SK-MEL-5 (cell line): ENCODE measurements at places on chromosomes 2 and 18. TPM values are rescaled to one million over a fixed set of nuclear protein-coding genes. Genes with fewer than 3 reads are reported as not detected.
A peak's percentile ranks its signal among the peaks of the same experiment; 100 is the strongest.

DNA sequence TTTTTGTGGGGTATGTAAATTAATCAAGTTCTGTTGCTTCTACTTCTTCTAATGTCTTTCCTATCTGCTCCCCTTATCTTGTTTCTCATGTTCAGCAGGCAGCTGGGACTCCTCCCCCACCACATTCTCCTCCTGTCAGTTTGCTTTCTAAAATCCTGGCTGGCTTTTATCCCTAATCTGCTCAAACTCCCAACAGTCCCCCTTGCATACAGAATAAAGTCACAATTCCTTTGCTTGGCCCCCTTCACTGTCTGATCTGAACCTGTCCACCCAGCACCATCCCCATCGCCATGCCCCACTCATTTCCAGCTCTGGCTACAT, 2.2 kb downstream of the CFAP221 start:
- DNase-seq = no peak

DNA sequence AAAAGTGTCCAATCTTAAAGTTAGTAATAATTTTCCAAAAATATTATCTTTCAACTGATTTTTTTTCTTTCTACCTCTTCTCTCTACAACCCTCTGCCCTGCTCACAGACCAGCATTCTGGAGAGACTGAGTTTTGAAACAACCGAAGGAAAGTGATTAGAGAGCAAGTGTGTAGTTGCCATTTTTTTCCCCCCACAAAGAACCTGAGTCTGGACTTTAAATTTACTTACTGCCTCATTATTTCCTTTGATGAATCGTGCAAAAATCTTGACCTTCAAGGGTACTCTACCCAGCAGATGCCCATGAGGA, 63.4 kb upstream of the NEUROD1 start:
- DNase-seq = no peak

- DNase-seq = no peak
Measured at GRCh38 chr18:63981719-63982118, 11.8 kb downstream of the SERPINB8 start.

DNA sequence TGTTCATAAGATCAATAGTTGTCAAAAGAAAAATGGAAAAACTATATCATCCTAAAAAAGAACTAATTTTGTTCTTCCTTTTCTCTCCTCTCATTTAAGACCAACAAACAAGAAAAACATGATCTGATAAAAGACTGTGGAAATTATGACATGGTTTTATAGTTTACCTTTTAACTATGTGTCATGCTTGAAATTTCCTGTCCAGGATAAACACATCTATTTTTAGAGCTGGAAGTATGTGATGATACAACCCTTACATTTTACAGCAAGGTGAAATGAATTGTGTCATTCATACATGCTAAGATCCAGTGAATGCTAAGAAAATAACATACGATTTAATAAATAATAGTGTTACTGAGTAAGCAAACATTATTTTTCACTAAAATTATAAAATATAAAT, 89.9 kb downstream of the GULP1 start:
- DNase-seq = no peak

- DNase-seq = no peak
Measured at GRCh38 chr18:22560275-22560610, 142.5 kb upstream of the CTAGE1 start.

- DNase-seq = peak; percentile 2
Measured at GRCh38 chr18:67540559-67540958, 24.0 kb upstream of the DSEL start.

DNA sequence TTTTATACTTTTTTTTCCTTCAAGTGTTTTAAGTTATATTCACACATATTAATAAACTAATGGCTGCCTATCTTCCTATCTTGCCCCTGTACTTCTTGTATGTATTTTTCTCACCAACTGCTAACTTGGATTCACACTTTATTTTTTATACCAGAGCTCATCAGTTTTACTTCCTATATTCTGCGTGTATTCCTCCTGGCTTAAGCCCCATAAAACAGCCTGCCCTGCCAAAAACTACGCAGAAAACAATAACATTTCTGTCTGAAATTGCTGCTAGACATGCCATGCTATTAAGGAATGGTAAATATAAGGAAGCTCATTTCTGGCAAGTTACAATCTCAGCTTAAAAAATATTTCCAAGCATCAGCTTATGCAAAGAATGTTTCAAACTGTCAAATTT, 172.3 kb downstream of the UBE2E3 start:
- peak; percentile 59 for DNase-seq

- DNase-seq = no peak
Measured at GRCh38 chr2:150640039-150640438, 152.6 kb upstream of the RND3 start.

DNA sequence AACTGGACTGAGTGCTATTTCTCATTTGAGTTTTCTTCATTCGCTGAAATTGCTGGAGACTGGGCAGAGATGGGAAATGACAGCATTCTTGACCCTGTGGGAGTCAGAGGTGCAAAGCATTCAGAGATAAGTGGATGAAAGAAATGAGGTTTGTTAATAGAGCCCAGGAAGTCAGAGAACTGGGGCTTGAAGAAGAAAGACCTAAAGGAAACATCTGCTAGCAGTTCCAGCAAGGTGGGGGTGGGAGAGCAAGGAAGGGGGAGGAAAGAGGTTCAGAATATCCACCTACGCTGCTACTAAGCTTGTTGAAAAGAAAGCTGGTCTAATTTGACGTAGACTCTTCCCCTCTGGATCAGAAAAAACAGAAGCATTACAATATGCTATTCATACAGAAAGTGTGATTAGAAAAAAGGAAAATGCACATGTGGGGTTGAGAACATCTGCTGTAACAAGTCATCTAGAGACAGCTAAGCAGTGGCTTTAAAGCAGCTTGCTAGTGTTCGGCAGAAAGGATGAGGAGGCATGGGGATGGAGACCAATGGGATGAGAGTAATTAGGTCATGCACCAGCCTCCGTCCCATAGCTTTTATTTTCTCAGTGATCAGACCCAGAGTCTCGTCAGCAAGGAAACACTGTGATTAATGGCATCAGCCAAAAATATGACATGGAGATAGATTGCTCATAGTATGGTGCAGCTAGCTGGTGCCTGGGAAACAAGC, 29.7 kb downstream of the NAB1 start:
- no peak for DNase-seq

DNA sequence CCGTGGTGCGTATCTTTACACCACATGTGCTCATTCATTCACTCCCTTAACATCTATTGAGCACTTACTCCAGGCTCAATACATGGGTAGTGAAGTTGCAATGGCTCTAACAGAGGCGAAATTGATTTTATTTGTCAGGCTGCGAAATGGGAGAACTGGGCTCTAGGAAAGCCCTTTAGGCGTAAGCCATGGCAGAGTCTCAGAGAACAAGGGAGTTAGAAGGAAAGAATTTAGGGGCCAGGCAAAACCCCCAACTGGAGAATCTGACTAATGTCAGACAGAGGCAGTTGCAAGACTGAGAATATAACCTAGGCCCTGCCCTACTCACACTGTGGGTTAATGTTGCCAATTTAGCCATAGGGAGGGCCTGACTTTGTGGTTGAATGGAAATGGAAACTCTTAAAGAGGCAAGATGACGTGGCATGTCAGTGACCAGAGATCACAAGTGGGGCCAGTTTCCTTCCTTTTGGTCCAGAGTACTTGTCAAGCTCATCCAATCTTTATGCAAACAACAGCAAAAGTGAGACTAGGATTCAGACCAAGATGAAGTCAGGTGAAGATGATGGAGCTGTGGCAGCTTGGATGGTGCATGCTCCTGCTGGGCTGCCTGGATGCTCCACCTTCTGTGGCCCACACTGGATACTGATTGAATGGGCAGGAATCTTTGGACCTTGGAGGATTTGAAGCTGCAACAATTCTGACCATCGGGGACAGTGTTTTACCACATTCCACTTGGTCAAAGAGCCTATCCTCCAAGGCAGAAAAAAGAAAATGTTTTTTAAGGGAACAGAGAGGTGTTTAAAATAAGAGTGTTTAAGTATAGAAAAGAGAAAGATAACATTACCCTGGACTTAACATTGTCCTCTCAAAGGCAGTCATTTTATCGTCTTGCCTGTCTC, 92.2 kb downstream of the CAPN13 start:
- DNase-seq = no peak

GRCh38 chr18:77984178-77984577, 734.5 kb downstream of the GALR1 start:
- DNase-seq = no peak

- no peak for DNase-seq
Measured at GRCh38 chr2:204900487-204900886, 355.2 kb downstream of the PARD3B start.

- no peak for DNase-seq
Measured at GRCh38 chr2:58514252-58514651, 273.1 kb upstream of the FANCL start.

GRCh38 chr2:19072161-19072560, 286.3 kb downstream of the OSR1 start:
- DNase-seq = no peak

DNA sequence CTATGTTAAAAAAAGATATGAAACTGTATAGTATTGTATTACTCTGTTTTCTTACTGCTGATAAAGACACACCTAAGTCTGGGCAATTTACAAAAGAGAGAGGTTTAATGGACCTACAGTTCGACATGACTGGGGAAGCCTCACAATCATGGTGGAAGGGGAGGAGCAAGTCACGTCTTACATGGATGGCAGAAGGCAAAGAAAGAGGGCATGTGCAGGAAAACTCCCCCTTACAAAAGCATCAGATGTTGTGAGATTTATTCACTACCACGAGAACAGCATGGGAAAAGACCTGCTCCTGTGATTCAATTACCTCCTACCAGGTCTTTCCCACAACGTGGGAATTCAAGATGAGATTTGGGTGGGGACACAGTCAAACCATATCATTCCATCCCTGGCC, 57.0 kb downstream of the NCOA1 start:
- no peak for DNase-seq

GRCh38 chr2:144560251-144560650, 40.3 kb upstream of the ZEB2 start:
- DNase-seq = no peak

GRCh38 chr2:217195016-217195415, 335.2 kb upstream of the TNP1 start:
- DNase-seq = no peak

GRCh38 chr2:42809819-42810120, 17.4 kb upstream of the HAAO start:
- DNase-seq = peak; percentile 77

- DNase-seq = no peak
Measured at GRCh38 chr2:236527159-236527630, 42.4 kb upstream of the ACKR3 start.

DNA sequence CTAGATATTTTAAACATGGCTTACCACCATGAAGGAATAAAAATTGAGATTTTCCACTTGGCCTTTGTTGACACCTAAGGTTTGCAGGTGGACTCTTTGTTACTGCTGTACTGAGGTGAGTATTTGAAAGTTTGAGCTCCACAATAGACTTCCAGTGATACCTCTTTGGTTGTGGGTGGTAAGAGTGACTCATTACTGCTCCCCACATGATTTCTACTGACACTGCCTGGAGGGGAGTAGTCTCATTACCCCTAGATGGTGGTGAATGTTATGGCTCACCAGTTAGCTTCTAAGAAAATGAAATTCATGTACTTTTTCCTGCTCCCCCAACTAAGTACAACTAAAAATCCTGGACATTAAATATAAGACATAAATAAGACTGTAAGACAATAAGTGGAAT, 1183.1 kb upstream of the TMEFF2 start:
- DNase-seq = no peak

DNA sequence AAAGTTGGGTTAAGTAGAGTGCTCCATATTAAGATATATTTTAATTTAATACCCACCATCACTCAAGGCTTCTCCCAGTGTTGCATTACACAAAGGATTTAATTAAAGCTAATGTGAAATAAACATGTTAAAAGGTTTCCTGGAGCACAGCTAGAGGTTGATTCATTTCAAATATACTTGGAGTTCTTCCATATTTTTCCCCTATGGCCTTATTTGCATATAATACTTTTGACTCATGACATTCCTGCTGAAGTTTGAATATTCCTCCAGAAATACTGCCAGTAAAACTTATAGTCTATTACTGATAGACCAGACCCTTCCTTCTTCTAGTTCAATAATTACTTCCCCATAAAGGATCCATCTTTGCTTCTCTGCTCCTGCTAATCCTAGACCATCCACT, 227.5 kb downstream of the GULP1 start:
- DNase-seq = no peak

GRCh38 chr2:51291762-51292551, 260.0 kb upstream of the NRXN1 start:
- no peak for DNase-seq

DNA sequence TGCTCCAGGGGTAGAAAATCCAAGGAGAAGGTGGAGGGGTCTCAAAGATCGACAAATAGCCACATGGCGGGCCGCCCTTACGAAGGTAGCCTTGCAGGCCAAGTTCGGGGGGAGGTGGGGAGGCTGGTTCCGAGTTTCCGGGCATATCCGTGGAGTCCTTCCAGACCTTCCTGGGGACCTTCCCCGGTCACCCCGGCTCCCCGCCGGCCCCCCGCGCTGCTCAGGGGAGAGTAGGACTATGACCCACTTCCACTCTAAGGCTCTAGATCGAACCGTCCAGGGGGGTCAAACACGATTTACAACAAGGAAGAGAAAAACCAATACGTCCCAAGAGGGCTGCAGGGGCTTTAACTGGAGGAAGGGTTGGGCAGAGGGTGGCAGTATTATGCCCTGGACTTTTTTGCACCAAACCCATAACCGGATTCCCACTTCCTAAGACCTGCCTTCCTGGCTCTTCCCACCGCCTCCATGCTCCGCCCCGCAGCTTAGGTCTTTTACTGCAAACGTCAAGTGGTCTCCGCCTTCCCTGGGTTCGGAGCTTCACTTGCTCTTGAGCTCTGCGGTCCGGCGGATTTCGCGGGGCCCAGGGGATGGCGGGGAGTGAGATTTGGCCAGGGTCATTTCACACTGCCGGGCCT, 779 bp upstream of the LYPD6 start:
- peak; percentile 59 for DNase-seq

DNA sequence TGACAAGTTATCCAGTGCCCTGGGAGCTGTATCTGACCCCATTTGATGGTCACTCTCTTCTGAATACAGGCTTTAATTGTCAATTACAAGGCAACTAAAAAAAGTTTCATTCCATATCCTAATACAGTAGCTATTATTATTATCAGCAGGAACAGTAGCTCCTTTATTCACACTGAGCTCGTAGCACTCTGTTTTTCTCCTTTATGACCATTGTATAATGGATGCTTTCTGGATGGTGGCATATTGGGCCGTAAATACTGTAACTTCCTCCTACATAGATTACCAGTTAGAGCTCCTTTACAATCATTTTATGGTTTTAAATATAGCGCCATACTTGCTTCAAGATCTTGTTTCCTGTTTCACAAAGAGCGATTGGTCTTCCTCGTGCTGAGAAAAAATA, 1040.3 kb downstream of the TSN start:
- DNase-seq = peak; percentile 40

The KIAA2012 gene
- not detected in 2 replicates for total RNA-seq

The INHBB gene
- not detected in 2 replicates for total RNA-seq

The SESTD1 gene
- total RNA-seq = 14.3 and 26.0 TPM in 2 replicates

The MCM6 gene
- total RNA-seq = 18.1 and 20.5 TPM in 2 replicates

The RNF152 gene
- 6.6 and 9.6 TPM in 2 replicates for total RNA-seq

The M1AP gene
- 0.08 and 0.21 TPM in 2 replicates for total RNA-seq

The MEP1B gene
- total RNA-seq = not detected in 2 replicates

The POLR1B gene
- 30.8 and 32.0 TPM in 2 replicates for total RNA-seq

The CUL3 gene
- total RNA-seq = 52.9 and 61.2 TPM in 2 replicates

The GKN1 gene
- total RNA-seq = not detected in 2 replicates

The ANO7 gene
- 0.32 and 0.37 TPM in 2 replicates for total RNA-seq

The CD8B2 gene
- total RNA-seq = not detected in 2 replicates

The GCG gene
- total RNA-seq = not detected in 2 replicates
